Activated CD4-positive, CD25-positive, alpha-beta regulatory T cell treated with anti-CD3 and anti-CD28 coated beads, Interleukin-2, amount 50 U/mL, for 24 hours (primary cell): ENCODE measurements at places on chromosomes 12 and 14.

GRCh38 chr12:29869946-29870345, 86.2 kb upstream of the TMTC1 start:
- no peak for ATAC-seq

- ATAC-seq, result no peak
These were observed 552.2 kb upstream of the LMO3 start for GRCh38 chr12:17158201-17158600.

DNA sequence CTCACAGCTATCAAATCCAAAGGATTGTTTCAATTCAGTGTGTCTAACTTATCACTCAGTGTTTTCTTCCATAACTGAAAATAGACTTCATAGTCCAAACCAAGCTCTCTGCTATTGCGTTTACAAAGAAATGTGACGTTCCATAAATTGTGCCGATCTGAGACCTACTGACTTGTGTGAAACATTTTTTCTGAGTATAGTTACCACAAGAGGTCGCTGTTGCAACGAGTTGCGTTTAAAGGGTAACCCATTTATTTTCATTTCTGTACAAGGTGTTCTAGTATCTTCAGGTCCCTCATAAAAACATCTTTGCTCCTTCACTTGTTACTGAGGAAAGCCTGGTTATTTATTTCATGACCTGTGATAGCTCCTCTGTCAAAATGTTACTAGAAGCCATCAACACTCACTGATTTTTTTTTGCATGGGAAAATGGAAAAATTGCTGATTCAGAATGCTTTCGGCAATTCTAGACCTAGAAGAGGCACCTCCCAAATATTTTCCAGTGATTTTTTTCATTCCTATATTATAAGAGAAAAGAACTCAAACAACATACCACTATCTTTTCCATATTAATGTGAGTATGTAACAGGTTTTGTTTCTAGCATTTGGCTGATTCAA, 60.9 kb upstream of the OR4E1 start:
- peak; percentile 52 for ATAC-seq

- no peak for ATAC-seq
These were observed 144.0 kb upstream of the TMPO start for GRCh38 chr12:98371419-98371818.

- ATAC-seq, result no peak
These were observed 79.3 kb downstream of the PPP2R5C start for GRCh38 chr14:101840649-101841369.

DNA sequence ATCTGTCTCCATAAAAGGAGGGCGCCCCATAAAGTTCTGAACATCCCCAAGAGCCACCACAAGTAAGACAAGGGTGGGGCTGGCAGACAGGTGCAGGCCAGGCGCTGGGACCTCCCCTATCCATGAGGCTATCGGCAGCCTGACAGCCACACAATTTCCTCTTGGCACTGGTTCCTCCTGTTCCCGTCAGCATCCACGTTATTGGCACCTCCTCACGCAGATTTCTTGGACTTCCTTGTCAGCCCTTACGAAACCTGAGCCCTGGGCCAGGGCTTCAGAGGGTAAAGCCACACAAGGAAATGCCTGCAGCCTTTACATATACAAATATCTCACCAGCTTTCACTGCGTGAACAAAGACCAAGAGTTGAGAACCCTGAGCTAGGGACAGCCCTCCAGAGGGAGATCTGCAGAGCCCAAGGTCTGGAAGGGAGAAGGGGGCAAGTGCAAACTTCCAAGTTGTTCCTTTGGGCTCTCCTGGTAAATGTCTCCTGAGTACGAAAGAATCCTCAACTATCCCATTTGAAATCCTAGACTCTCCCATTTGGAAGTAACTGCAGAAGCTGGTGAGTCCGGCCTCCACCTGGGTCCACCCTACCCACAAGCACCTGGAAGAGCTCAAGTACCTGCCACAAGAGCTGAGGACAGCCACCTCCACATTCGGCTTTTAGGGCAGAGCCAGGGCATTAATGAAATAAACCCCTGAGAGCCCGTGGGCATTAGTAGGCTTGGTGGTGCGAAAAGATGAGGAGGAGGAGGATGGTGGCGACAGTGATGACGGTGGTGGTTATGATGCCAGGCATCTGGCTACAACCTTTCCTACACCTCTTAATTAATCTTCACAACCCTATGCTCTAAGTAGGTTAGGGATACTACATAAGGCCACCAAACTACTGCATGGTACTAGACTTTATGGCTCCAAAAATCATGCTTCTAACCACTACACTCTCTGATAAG, 5.5 kb upstream of the TC2N start:
- ATAC-seq, result no peak

GRCh38 chr12:119447618-119448017, 113.1 kb downstream of the CCDC60 start:
- ATAC-seq, result no peak

GRCh38 chr14:58946431-58946830, 242.0 kb upstream of the DAAM1 start:
- no peak for ATAC-seq

GRCh38 chr14:49908433-49908782, 15.5 kb downstream of the ARF6 start:
- ATAC-seq, result no peak

DNA sequence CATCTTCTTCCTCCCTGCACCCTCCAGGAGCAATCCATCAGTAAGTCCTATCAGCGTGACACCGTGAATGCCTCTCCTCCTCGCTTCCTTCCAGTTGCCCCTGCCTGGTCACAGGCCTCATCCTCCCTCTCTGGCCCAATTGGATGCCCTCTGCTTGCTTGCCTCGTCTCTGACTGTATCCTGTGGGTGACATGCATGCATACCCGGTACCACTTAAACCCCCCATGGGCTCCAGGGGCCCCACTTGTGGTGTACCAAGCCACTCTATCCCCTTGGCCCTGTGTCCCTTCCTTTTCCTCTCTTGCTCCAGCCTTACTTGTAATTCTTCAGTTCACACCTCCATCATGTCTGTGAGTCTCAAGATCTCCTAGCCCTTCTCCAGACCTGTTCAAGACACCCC, 106.0 kb upstream of the RTL1 start:
- no peak for ATAC-seq

- no peak for ATAC-seq
These were observed 96.1 kb downstream of the KSR2 start for GRCh38 chr12:117872546-117873169.

- ATAC-seq, result no peak
These were observed 20.7 kb downstream of the ACACB start for GRCh38 chr12:109137055-109137454.

- no peak for ATAC-seq
These were observed 113.9 kb upstream of the USP15 start for GRCh38 chr12:62146318-62146717.

DNA sequence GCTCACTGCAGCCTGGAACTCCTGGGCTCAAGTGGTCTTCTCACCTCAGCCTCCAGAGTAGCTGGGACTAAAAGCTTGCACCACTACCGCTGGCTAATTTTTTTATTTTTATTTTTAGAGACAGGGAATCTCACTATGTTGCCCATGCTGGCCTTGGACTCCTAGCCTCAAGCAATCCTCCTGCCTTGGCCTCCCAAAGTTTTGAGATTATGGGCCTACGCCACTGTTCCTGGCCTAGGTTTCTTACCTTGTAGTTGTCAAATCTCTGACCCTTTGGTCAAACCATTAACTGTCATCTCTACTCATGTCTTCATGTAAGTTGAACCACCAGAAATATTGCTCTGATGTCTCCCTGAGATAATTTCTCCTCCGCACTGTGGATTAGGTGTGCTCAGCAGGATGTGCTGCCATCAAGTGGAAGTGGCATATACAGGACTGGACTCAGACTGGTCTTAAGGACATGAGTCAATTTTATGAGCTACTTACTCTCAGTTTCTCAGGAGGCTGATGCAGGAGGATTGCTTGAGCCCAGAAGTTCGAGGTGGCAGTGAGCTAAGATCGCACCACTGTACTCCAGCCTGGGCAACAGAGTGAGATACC, 28.5 kb downstream of the ACTR6 start:
- ATAC-seq, result no peak

- peak; percentile 95 for ATAC-seq
These were observed 6.0 kb downstream of the ZNF219 start for GRCh38 chr14:21092273-21093011.

DNA sequence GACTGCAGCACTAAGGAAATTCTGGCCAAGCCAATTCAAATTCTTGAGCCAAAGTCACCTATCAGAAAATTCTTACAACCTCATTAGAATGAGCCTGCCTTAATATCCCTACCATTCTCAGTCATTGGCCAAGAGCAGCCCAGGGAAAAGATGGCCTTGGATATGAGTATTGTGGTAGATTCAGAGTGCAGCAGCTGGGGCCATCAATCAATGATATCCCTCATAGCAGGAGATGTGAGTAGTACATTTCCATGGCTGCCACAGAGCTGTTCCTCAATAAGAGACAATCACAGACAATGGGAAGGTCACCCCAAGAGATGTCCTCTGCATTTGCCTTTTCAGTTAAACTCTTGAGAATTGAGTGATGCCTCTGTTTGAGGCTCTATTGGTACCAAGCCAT, 161.6 kb downstream of the DYRK2 start:
- ATAC-seq, result no peak

DNA sequence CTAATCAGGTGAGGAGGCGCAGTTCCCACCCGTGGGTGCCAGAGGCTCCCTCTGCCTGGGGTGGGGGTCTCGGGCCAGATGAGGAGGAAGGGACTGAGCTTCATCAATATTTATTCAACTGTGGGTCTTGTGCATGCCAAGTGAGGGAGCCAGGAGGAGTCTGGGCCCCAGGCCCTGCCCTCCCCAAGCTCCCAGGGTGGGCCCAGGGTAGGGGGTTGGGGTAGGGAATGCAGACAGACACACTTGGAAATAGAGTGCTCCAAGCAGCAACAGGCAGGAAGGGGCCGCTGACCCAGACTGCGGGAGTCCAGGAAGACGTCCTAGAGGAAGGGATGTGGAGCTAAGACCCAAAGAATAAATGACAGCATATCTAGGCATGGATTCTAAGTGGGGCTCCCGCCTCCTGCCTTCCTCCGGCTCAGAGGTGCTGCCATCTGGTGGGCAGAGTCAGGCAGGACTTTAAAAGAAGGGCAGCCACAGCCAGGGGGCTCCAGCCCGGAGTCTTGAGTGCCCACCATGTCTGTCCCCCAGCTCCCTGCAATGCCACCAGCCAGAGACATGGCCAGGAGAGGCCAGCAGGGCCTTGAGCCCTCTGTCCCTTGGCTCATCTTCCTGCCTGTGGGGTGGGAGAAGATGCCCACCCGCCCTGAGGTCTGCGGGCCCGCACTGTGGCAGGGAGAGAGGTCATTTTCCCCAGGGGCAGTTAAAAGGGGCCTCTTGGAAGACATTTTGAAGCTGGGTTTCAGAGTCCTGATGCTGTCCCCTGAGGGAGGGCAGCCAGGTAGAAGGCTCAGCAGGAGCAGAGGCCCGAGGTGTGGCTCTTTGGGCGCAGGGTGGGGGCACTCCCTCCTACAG, 70.1 kb downstream of the PHETA1 start:
- ATAC-seq, result no peak

GRCh38 chr12:24121911-24122310, 172.4 kb upstream of the SOX5 start:
- ATAC-seq, result no peak

- no peak for ATAC-seq
These were observed 5.5 kb upstream of the ITPK1 start for GRCh38 chr14:93121030-93121834.

GRCh38 chr12:75086091-75087038, 123.3 kb downstream of the KCNC2 start:
- no peak for ATAC-seq

DNA sequence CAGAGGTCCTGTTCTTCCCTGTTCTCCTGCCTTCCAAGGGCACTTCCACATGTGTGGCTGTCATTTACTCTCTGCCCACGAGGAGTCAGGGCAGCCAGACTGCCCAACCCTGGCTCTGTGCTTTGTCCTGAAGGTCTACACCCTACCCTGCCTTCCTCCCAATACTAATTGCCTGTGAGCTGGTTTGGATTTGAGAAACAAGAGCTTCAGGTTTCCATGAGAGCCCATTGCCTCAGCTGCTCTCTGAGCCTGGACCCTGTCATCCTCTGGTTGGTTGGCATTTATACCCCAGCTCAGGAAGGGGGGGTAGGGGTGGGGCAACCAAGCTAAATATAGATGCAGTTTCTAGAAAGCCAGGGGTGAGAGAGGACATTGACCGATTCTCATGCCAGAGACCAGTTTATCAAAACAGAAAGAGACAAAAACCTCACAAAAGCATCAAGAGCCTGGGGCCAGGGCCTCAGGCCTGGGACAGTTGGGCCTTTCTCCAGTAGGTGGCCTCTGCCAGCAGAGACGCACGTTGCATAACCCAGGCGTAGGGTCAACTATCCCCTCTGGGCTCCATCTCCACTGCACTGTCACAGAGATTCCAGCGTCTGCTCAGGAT, 34.5 kb downstream of the VDR start:
- ATAC-seq, result no peak

DNA sequence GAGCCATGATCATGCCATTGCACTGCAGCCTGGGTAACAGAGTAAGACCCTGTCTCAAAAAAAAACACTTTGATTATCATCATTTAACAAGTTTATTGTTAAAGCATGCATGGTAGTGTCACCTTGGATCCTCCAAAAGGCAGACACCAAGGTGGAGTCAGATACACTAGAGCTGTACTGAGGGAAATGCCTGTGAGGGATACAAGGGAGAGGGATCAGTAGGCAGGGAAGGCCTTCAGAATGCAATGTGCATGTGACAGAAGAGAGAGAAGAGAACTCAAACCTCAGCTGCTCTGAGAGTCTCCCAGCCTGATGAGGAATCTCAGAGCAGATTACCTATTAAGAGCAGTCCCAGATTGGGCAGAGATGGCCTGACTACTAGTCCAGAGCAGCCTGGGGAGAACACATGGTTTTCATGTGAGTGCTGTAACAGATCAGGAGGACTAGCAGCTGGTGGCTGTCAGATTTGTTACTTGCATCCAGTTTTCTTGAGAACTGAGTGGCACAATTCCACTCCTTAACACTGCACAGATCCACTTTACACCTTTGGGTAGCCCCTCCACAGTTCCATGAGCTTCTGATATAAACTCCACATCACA, 38.0 kb upstream of the A2ML1 start:
- ATAC-seq, result no peak

DNA sequence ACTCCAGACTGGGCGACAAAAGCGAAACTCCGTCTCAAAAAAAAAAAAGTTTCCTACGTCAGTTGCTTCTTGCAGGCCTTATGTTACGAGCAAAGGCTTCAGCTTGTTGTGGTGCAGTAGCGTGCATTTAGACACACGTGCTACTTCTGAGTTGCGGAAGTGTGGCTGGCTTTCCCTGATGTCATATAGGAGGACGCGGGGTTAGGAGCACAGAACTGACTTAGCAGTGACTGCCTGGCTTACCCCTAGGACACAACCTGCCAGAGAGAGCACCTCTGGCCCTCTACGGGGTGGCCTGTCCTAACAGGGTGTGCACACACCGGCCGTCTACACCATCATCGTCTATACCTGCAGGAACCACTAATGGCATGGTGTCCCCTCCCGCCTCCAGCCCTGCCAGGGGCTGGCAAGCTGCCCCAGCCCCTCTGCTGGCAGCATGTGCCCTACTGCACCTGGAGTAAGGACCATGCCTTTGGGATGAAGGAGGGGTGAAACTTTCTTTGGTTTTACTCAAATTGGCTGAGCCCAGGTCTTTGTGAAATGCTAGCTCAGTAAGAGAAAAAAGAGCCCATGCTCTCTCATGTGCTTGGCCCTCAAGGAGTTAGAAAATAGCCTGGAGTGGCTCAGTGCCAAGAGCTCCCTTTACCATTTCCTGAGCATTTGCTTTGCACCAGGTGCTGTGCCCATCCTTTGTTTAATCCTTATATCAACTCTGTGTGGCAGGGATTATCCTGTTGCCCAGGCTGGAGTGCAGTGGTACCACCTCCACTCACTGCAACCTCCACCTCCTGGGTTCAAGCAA, 1.7 kb upstream of the GPR68 start:
- peak; percentile 58 for ATAC-seq
